ENCODE measurements at places on chromosomes 1 and 21.

DNA sequence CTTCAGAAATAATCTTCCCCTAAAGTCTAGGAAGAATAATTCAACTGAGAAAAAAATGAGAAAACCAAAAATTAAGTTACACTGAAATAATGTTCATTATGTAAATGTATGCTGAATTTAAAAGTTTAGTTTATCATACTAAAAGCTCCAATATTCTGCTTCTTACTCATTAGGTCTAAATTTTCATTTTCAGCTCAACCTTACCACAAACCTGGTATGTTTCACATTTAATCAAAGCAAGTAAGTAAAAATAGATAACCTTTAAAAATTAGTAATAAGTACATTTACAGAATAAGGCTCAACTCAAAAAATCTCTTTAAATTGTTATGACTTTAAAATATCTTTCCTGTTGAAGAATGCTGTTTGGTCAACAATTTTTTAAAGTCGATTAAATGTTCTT lies 15.0 kb downstream of the BTG3 start:
- DNase-seq = no peak

GRCh38 chr1:156691191-156691590 lies 14.0 kb upstream of the NES start:
- DNase-seq = no peak

GRCh38 chr21:29304597-29304996 lies 5.9 kb downstream of the BACH1 start:
- DNase-seq = peak; percentile 63

DNA sequence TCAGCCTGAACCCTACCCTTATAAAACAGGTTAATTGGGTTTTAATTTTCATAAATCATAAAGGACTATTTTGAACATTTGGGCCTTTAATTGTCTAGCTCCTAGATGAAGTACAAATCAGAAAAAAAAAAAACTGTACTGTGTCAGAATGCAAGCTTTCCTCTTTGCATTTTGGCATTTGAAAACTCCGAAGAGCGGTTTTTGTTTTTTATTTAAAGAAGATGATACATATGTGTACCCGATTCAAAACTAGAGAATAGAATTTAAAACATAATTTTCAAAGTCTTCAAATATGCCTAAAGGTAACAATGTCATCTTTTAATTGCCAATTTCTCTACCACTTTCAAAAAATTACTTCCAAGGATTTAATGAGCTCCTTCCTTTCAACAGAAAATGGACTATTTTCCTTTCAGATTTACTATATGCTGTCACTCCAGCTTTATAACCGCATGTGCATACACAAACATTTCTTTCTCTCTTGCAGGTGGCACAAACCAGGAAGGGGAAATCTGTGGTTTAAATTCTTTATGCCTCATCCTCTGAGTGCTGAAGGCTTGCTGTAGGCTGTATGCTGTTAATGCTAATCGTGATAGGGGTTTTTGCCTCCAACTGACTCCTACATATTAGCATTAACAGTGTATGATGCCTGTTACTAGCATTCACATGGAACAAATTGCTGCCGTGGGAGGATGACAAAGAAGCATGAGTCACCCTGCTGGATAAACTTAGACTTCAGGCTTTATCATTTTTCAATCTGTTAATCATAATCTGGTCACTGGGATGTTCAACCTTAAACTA lies 33.7 kb downstream of the MRPL39 start:
- peak; percentile 89 for DNase-seq

GRCh38 chr1:238399558-238399957 lies 508.8 kb upstream of the ZP4 start:
- DNase-seq = peak; percentile 23

- DNase-seq = no peak
These were observed 118.5 kb downstream of the EIF4G3 start for GRCh38 chr1:21058035-21058793.

- no peak for DNase-seq
These were observed 127.2 kb downstream of the FOXD2 start for GRCh38 chr1:47565092-47565491.

GRCh38 chr1:160549665-160550006 lies 26.6 kb upstream of the SLAMF6 start:
- DNase-seq = no peak

GRCh38 chr1:33188572-33189275 lies 6.9 kb upstream of the TRIM62 start:
- DNase-seq = no peak

- no peak for DNase-seq
These were observed 534.6 kb downstream of the LMO4 start for GRCh38 chr1:87863317-87863716.

DNA sequence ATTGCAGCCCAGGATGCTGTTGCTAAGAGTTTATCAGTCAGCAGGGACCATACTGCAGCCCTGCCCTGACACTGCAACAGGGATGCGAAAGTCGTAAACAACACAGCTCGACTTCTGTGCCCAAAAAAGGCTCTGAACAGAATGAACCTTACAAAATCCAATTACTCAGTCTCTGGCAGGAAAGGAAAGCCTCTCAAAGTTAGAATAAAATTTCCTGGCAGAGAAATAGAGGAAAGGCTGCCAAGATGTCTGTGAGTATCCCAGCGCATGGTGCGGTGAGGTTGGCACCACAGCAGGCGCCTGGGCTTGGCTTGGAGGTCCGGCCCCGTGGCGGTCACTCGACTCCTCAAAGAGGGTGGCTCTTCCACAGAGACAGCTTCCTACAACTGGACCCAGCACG lies 185.8 kb downstream of the PCP4 start:
- no peak for DNase-seq

DNA sequence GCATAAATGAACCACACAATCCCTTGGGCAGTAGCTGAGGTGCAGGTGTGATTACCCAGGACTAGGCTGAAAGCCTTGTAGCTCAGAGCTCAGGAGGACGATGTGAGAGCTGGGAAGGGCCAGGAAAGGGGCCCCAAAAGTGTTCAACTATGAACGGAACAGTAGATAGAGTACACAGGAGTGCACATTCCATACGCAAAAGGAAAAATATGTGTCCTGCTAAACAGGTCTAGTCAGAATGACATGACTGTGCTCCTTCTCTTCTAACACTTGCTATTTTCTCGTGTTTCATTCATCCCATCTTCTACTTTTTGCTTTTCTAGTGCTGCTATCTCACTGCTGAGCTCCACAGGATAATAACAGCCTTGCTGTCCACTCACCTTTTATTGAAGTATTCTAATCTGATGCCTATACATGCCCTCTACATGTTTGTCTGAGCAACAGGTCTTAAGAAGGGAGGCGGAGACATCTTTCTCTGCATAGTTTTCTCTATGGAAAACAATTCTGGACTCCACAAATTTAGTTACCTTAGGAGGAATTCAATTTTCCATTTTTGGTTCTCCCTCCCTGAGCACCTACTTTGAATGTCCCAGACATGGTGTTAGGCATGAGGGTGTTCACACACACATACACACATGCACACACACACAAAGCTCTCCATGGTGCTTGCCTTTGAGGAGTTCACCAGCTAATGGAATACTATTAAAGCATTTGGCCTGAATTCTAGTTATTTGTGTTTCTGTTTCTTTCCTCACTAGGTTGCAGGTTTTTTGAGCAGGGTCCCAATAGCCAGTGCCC lies 3.4 kb downstream of the S100A10 start:
- DNase-seq = no peak

DNA sequence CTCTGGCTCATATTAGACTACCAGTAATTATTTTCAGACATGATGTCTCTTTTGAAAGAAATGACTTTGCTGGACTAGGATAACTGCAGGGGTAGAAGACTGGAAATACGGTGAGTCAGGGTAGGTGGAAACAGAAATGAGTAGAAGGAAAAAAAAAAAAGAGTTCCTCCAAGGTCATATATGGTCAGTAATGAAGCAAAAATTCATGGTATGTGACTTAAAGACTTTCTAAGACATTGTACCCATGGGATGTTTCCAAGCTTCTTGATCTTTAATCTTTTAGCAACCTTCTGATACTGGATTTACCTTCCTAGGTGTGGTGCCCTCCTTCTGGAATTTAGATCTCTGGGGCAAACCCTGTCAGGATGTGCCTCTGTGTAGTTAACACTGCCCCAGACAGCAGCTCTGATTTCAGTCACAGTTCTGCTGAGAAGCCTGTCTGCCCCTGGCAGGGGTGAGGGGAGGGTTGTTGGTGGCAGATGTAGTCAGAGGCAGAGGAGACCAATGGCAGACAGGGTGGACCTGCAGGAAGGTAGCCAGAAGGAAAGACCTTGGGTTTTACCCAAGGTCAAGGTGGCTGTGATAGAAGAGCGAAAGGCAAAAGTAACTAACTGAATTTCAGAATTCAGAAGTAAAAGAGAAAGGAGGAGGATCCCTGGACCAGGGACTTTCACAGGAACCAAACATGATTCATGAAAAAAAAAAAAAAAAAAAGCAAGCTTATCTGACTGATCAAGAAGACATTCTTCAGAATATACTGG lies 44.1 kb upstream of the BCL10 start:
- no peak for DNase-seq

- no peak for DNase-seq
These were observed 1521.4 kb downstream of the PLA2G4A start for GRCh38 chr1:188350104-188350503.

GRCh38 chr1:16126743-16127515 lies 28.9 kb downstream of the EPHA2 start:
- no peak for DNase-seq

GRCh38 chr21:38979271-38980121 lies 173.8 kb downstream of the ETS2 start:
- peak; percentile 88 for DNase-seq

DNA sequence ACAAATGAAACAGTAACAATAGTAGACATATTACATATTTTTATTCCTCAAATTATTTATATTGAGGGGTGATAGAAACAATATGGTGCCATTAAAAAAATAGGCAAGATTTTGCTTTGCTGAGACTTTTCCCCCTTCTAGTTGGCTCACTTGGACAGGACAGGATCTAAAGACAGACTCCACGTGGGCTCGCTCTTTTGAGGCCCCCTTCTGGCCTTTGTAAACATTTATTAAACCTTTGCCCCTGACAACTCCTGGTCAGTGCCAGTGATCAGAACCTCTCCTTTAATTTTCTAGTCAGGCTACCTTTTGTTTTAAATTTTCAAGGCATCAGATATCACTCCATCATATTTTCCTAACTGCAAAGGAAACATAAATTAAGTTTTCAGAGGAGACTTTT lies 49.7 kb upstream of the IFI44L start:
- DNase-seq = no peak

DNA sequence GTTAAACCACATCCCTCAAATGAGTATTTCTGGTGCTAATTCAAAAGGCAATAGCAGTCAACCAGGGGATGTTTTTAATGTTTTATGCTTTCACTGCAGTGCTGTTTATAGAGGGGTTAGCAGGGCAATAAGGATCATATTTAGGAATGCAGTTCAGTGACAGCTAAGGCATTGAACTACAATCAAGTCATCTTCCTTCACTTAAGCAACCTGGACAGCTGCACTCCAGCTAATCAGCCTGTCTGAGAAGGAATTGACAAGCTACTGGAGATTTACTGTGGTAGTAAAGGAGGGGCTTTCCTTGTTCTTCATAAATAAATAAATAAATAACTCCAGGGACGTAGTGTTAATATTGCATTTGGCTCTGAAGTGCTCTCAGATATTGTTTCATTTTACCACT lies 93.9 kb downstream of the DAB1 start:
- DNase-seq = no peak

GRCh38 chr1:214205053-214205452 lies 75.9 kb upstream of the SMYD2 start:
- no peak for DNase-seq

DNA sequence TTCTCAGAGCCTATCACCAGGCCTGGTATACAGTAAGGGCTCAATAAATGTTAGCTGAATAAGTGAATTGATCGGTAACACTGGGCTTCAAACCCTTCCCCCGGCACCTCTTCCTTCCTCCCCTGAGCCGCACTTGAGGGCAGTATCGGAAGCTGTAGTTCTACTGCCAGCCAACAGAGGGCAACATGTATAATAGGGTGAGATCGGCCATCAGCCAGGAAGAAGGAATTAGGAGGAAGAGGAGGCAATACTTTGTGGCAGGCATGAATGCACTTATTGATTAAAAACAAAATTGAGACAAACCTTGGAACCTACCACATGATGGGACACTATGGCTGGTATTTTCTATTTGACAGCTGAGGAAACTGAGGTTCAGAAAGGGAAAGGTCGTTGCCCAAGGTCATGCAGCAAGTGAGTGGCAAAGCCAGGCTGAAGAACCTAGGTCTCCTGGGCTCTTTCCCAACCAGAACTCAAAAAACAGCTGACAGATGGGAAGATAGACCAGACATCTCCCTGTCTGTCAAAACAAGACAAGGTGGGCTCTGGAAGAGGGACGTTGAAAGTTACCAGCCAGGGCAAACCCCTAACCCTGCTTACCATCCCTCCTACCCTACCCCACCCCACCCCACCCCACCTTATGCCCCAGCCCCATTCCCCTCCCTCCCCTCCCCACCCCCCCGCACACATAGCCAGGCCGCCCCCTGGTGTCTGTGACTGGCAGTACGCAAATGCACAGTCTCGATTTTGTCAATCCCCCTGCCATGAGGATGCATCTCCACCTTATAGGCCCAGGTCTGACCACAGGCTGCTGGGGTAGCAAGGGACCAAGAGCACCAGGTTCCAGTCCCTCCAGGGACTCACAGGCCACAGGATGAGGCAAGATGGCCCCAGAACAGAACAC lies 107.3 kb upstream of the RUNX3 start:
- DNase-seq = peak; percentile 74

DNA sequence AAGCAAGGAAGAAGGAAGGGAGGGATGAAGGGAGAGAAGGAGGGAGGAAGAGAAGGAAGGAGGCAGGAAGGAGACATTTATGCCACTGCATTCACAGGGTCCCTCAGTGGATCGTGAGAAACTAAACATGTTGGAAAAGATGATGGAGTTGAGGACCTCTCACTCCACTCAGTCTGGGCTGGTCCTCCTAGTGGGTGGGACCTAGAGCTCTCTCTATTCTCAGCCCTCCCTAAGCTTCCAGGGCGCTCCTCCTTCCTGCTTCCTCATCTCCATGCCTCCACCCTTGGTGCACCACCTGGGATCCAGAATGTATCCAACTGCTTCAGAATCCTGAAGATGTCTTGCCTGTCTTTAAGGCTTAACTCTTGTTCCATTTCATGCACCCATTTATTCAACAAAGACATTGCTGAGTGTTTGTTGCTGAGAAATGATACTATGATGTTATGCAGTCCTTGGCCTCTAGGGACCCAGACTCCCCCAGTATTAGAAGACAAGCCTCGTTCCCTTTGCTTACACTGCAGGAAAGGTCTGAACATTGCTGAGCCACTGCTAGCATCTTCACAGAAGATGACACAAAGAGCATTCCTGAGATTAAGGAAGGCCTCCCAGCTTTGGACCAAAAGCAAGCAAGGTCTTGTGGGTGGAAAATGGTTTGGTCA lies 88.5 kb downstream of the BEND5 start:
- DNase-seq = peak; percentile 16
